CD14-positive monocyte (primary cell): ENCODE measurements at places on chromosomes 7 and 10. TPM values are rescaled to one million over a fixed set of nuclear protein-coding genes. Genes with fewer than 3 reads are reported as not detected.

Gene FGFR2
- not detected in 2 replicates for polyA plus RNA-seq

GRCh38 chr10:18561861-18562551, 89.4 kb downstream of the NSUN6 start:
- no peak for DNase-seq

Gene CYP2E1
- not detected in 2 replicates for polyA plus RNA-seq

- DNase-seq: peak; percentile 42
These were observed 218.1 kb downstream of the WDR11 start for GRCh38 chr10:121069061-121069850.

- peak; percentile 98 for DNase-seq
These were observed 6.1 kb upstream of the NCAPG2 start for GRCh38 chr7:158710651-158711102.

Gene CBLL1
- 26.9 TPM for polyA plus RNA-seq

Gene NME8
- polyA plus RNA-seq: 4.8 TPM

Gene CYP3A5
- 0.05 TPM for polyA plus RNA-seq

Gene ABHD11
- polyA plus RNA-seq: 23.5 and 26.5 TPM in 2 replicates

- DNase-seq: no peak
These were observed 56.8 kb upstream of the FAM171A1 start for GRCh38 chr10:15427843-15428414.

DNA sequence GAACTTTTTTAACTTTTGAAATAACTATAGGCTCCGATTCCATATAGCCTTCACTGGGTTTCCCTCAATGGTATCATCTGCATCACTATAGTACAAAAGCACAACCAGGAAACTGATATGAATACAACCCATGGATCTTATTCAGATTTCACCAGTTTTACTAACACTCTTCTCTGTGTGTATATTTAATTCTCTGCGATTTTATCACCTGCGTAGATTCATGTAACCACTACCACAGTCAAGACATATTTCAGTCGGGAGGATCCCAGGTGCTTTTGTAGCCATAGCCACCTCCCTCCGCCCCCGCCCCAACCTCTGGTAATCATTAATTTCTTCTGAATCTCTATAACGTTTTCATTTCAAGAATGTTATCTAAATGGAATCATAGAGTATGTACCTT, 82.8 kb upstream of the C7orf33 start:
- no peak for DNase-seq

DNA sequence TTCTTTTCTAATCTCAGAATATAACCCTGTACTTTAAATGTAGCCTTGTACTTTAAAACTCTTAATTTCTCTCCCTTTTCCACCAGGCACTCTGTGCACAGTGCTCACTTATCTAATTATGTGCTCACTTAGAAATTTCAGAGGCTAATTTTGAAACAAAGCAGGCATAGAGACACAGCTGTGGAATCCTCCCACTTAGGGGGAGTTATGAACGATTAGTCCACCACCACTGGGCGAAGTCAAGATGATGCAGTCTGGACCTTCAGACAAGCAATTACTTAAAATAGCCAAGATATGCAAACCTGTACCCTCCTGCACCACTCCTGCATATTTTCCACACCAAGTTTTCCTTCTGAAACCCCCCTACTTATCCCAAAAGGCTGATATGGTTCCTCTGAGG, 143.0 kb downstream of the STK31 start:
- no peak for DNase-seq

DNA sequence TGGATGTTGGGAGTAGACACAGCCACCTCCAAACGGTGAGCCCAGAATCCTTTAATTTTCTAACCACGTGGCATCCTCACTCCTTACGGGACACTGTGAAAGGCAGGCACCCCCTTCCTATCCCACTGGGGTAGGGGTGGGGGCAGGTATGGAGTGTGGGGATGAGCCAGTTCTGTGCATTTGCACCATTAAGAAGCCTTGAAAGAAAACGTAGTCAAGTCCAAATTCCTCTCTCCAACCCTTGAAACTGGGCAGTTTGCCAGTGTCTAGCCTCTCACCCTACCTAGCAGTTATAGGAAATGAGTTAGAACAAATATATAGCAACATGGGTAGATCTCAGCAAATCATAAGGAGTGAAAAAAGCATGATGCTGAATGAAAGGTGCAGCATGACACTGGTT, 92.4 kb upstream of the LEP start:
- no peak for DNase-seq

DNA sequence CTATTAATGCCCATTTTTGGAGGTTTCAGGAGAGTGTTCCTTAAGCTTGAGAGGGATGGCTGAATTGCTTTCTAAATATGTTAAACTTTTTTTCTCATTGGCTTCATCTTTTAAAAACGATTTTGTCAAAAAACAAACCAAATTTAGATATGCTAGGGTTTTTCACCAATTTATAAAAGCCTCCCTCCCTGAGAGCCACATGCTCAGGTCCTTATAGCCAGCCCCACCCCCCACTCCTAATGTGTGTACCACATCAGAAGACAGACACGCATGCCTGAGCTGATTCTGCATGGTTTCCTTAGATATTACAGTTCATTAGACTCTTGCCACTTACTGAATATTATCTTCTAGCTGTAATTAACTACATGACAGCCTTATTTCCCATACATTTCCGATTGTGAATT, 2.0 kb downstream of the CUL1 start:
- DNase-seq: no peak

Gene UTF1
- polyA plus RNA-seq: 0.48 TPM

DNA sequence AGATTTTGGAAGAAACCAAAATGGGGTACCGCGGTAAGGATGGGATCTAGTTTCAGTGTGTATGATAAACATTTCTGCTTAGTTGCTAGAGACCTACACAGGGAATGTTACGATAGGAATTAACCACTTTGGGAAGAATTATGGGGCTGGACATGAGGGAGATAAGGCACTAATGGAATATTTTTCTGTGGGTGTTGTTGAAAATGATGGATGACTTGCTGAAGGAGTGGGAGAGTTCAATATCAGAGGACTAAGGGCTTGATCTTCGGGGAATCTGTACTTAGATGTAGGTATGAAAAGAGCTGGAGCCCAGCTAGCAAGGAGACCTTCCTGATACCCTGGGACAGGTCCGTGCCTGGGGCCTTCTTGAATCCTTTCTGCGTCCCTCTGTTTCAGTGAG, 303.7 kb downstream of the EXOC4 start:
- DNase-seq: no peak

GRCh38 chr7:95198863-95199262, 125.5 kb downstream of the PON1 start:
- no peak for DNase-seq

DNA sequence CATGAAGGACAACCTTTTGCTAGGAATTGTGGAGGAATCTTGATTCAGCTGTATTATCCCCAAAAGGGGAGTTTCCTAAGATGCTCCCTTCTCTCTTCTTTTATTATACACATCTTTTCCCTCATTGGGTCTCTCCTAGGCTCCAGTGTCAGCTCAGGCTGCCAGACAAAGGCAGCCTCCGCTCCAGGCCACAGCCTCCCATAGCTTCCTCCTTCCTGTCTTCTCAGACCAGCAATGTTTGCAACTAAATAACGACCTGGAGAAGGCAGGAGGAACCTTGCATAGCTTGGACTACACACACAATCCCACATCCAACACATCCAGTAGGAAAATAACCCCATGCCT, 12.3 kb downstream of the SFXN3 start:
- no peak for DNase-seq

- no peak for DNase-seq
These were observed 515.3 kb downstream of the AUTS2 start for GRCh38 chr7:70113536-70113935.

DNA sequence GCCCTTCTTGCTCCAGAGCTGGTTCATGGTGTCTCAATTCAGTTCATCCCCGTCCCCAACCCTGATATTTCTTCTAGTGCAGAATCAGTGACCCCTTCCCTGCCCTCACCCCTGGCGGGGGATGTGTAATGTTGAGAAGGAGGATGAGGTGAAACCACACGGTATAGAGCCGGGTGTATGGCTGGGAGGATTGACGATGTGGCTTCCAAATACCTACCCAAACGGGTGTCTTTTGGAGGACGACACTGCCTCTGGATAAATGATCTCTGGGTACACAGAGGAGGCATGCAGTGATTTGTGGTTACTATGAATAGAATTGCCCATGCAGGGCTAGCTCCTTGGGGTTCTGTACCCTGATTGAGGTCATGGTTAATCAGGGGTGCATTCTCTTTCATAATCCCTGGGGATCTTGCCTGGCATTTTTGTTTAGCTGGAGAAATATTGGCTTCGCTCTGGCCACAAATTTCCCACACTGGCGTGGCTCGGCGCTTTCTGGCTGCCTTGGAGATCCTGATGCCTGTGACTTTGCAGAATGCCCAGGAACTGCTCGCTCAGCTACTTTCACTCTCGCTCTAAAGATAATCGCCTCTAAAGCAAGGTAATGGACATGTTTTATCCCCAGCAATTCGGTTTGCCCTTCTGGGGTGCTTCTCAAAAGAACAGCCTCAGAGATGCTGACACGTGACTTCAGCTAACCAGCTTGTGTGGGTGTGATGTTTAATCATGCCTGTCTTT, 89.2 kb downstream of the RBM20 start:
- no peak for DNase-seq

DNA sequence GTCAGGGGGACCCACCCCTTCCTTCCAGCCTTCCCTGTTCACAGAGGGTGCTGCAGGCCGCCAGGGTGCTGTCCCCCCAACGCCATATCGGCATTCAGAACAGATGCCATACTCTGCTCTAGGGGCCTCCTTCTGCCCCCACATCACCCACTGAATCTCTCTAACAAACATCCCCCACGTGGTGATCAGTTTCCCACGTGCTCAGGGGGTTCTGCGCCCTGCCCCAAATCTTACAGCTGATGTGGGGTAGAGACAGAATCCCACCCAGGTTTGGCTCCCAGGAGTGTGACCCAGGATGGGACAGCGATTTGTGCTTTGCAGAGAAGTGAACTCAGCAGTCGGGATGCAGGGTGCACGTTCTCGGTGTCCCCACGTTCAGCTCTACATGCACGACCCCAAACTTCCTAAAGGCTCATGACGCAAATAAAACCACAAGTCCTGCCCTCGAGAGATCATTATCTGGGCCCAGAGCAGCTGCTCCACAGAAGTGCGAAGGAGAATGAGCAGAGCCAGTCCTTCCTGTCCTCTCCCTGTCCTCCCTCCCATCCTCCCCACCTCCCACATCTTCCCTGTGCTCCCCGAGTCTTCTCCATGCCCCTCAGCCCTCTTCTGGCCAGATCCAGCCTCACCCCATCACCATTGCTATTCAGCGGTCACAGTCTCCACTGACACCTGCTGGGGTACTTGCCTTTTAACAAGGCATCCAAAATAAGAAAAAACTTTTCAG, 423.4 kb downstream of the DNAJB6 start:
- no peak for DNase-seq

DNA sequence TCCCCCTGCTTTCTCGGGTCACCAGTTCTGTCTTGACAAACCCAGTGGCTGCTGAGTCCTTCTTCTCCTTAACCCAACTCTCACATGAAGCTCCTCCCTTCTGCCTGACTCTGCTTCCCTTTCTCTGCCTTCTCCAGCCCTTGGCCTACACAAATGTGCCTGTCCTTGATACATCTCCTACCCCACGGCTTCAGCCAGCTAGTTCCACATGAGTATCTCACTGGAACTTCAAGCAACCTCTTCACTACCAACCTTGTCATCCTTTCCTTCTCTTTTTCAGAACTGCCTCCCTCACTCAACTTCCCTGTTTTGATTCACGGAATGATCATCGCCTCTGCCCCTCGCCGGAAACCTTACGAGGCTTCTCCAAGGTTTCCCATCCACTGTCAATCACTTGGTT, 55.9 kb downstream of the PDIA4 start:
- DNase-seq: peak; percentile 86

GRCh38 chr7:129690701-129691100, 79.2 kb downstream of the NRF1 start:
- no peak for DNase-seq

Gene ZPBP
- polyA plus RNA-seq: not detected

DNA sequence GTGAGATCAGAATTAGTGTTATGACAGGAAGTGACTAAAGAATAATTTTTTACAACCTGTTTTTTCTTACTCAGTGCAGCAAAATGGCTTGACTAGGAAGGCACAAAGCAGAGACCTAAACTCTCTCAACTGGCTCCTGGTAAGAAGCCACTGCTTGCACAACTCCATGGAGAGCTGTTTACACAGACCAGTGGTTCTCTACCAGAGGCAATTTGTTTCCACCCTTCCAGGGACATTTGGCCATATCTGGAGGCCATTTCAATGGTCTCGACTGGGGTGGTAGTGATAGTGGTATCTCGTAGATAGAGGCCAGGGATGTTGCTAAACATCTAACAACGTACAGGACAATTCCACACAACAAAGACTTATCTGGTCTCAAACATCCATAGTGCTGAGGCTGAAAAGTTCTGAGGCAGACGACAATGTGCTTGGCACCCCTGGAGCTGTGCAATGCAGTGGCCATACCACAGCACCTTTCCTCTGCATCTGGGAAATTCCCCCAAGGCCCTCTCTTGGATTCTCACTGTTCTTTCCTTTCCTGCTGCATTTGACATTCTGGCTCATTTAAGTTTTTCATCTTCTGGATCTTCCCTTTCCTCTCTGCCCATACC, 105.4 kb upstream of the LAMB4 start:
- no peak for DNase-seq

DNA sequence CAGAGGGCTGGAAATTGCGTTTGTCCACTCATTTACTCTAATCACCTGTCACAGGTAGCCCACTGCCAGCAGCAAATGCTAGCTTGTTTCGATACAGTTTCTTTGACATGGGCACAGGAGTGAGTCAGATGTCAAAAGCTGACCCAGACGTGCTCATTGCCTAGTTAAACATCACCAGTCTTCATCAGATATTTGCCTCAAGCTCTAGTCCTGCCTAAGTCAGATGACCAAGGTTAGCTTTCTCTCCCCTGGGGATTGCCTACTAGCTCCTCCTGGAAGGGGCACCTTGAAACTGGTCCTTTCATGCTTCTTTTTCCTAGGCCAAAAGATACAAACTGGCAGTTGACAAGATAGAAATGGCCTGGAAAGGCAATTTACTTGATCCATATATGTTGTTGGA, 35.2 kb downstream of the GPAM start:
- DNase-seq: no peak

Gene ASL
- polyA plus RNA-seq: 35.9 TPM

- no peak for DNase-seq
These were observed 117.4 kb upstream of the PPIF start for GRCh38 chr10:79229830-79230327.
